Activated naive CD8-positive, alpha-beta T cell treated with anti-CD3 and anti-CD28 coated beads, Interleukin-2, amount 10 ng/mL, durations not matched to agents 7 days and 5 days (primary cell): ENCODE measurements at places on chromosomes 1 and 21.

DNA sequence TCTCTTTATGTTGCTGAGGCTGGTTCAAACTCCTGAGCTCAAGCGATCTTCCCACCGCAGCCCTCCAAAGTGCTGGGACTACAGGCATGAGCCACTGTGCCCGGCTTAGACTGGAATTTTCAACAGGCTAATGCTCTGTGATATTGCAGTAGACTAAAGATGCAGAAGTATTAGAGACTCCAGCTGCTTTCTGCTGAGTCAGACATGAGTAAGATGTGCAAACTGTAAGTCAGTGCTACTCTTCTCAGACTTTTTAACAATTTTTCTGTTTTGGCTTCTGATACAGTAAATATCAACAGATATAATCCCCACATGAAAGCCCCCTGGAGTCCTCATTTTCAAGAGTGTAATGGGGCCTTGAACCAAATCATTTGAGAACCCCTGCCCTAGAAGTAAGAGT, 29.3 kb upstream of the NLRP3 start:
- no peak for DNase-seq

GRCh38 chr1:229381234-229381633, 38.4 kb upstream of the CCSAP start:
- no peak for DNase-seq

DNA sequence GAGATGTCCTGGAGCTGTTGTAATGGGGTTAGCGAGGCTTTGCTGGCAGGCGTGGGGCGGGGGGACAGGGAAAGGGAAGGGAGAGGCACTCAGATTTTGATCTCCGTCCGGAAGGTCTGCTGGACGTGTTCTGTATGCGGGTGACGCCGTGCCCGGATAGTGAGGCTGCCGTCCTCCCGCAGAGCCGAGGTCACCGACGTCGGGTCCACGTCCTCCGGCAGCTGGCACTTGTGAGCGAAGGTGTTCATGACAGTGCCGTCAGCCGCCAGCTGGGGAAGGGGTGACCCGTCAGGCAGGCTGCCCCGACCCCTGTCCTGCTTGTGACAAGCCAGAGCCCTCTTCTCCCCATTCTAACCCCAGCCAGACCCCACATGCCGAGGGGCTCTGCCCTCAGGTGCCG, 2.4 kb downstream of the HSPB7 start:
- no peak for DNase-seq

DNA sequence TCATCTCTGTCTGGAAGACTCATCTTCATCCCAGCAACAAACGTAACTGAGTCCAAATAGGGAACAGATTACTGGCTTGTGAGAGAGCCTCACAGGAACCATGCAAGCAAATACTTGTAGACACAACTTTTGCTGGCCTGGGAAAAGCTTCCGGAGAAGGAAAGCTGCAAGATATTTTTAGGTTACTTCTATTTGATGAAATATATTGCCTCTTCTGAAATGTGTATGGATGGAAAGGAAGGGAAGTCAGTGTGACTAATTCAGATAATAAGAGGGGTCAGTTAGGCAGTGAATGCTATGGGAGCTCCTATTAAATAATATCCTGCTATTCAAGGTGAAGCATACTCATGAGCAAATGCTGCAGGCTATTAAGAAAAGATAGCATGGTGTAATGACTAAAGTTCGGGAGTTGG, 20.4 kb upstream of the FGGY start:
- DNase-seq, result no peak

GRCh38 chr21:36113647-36114428, 21.0 kb upstream of the CBR3 start:
- DNase-seq, result peak; percentile 40
